ENCODE measurements at places on chromosomes 12 and 14.
A peak's percentile ranks its signal among the peaks of the same experiment; 100 is the strongest.

DNA sequence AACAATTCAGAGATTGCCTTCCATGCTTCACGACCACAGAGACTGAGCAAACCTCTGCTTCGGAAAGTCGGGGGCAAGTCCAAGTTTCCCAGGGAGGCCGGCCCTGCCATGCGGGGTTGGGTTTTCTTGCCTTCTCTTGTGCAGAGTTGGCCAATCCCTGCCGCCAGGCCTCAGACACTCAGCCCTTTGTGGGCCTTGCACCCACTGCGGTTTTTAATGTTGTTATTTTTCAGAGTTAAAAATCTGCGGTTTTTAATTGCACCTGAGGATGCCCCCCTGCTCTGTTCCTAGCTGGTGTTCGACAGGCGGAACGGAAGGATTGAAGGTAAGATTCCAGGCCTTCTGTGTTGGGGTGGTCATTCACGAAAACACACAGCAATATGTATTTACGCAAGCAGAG, 108.7 kb downstream of the CALM1 start:
- DNase-seq: no peak

DNA sequence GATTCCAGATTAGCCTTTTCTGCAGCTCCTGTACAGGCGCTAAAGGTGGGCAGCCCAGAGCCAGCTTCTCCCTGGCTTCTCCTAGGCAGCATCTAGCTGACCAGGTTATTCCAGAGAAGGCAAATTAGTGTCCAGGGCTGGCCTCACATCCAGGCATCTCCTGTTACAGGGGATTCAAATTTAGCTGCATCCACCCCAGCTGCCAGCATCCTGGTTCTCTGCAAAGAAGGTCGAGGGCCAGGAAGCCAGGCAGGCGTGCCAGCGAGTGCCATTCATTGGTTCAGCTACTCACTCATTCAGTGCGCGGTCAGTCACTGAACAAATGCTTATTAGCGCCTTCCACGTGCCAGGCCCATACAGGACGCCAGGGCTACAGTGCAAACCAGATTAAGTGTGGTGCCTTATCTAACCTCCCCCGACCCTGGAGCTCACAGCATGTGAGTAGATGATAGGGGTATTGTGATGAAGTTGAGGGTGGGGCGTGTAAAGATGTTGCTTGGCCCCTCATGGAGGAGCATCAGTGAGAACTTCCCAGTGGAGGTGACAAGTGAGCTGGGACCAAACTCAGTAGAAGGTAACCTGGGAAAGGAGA, 15.7 kb upstream of the FAM222A start:
- DNase-seq: peak; percentile 91

- no peak for DNase-seq
Measured at GRCh38 chr14:34035177-34035933, 84.5 kb upstream of the EGLN3 start.

DNA sequence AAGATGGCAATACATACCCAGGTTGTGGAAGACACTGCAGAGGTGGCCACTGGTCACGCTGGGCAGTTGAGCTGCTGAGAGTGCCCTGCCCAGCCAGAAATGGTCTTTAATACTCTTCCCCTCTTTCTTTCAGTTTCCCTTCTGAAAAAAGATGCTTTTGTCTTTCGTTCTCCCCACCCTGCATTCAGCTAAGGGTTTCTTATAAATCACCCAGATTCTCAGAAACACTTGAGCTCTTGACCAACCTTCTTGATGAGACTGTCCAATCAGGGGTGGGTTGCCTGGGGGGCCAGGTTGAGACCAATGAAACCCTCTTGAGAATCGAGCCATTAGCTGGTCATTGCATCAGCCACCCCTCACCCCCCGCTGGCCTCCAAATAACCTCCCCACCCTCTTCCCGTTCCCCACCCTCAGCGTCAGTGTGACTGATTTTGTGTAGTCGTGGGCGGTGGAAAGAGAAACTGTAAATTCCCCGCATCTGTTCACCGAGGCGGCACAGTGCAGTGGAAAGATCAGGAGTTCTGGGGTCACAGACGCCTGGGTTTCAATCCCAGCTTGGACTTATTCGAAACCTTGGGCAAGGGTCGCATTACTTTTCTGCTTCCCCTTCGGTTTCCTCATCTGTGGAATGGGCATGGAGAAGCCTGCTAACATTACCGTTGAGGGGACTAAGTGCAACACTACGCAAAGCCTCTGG, 52.3 kb downstream of the SLC25A47 start:
- DNase-seq: peak; percentile 88

GRCh38 chr14:64715628-64716412, 11.6 kb downstream of the PLEKHG3 start:
- no peak for DNase-seq

- DNase-seq: peak; percentile 94
Measured at GRCh38 chr12:31715283-31715825, 13.5 kb downstream of the AMN1 start.

GRCh38 chr12:100186071-100186470, 14.5 kb upstream of the ACTR6 start:
- no peak for DNase-seq

DNA sequence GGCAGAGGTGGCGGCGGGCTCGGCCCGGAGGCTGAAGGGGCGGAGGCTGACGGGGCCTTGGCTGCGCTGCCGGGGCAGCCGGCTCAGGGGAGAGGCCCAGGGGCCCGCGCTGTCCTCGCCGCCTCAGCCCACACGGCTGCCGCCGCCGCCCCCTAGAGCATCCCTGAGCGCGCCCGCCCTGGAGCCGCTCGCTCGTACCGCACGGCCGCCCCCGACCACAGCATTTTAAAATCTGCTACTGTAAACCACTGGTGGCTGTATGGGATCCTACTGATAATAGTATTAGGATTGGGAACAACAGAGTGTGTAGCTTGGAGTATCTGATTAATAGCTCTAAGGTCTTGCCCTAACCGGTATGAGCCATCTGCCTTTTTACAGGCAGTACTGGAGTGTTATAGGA, 22.2 kb upstream of the EDDM3A start:
- peak; percentile 39 for DNase-seq

GRCh38 chr14:21300892-21301291, 21.0 kb downstream of the RPGRIP1 start:
- peak; percentile 70 for DNase-seq

GRCh38 chr12:64004641-64005040, 160.1 kb downstream of the SRGAP1 start:
- DNase-seq: no peak

DNA sequence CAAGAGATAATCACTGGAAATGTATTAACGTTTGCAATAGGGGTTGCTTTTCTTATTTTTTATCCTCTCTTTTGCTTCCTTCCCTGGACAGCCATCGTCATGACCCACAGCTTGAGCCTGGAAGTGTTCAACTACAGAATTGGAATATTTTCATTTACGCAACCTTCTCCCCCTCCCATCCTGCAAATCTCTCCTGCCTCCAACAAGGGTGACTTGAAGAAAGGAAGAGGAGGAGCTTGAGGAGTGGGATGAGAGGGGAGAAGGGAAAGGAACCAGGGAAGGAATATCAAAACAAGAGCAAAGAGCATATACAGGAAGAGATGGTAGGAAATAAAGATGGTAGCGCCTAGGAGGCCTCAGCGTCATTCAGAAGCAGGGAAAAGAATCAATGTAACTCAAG, 1.6 kb upstream of the MANSC4 start:
- no peak for DNase-seq

GRCh38 chr12:132593938-132594358, 16.4 kb downstream of the LRCOL1 start:
- DNase-seq: peak; percentile 89

DNA sequence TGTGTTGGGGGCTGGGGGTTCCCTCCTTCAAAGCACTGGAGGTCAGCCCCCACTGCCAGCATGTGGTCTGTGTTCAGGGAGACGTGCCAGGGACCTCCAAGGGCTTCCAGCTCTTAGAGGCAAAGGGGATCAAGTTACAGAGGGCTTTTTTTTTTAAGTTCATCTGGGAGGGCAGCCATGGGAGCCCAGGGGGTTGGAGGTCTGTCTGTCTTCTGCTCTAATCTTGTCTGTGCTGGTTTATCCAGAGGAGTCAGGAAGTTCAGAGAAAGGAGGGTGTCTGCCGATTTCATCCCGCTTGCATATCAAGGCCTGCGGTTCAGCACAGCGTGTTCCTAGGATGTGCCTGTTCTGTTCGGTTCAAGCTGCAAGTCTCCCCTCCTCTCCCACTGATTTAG, 72.2 kb downstream of the TMEM132C start:
- DNase-seq: no peak

- DNase-seq: peak; percentile 65
Measured at GRCh38 chr14:100146531-100147091, 12.8 kb downstream of the DEGS2 start.

GRCh38 chr12:46214668-46215436, 54.0 kb downstream of the SLC38A1 start:
- DNase-seq: peak; percentile 58

GRCh38 chr12:19909418-19909817, 458.9 kb upstream of the PDE3A start:
- peak; percentile 48 for DNase-seq

GRCh38 chr12:104054681-104055346, 4.8 kb upstream of the GLT8D2 start:
- DNase-seq: no peak

DNA sequence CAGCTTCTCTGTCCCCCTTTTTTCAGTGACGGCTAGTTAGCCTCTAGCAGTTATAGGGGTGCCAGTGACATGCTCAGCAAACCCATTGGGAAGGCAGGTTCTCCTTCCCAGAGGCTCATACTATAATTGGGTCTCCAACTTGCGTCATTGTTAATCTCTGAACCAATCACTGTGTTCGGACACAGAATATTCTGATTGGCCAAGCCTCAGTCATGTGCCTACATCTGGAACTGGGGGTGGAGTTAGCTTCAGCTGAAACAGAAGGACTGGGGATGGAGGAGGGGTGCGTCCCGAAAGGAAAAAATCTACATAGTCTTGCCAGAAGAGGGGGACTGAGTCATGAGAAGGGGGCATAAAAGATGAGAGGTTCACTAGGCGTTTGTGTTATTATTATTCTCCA, 165.6 kb downstream of the SUDS3 start:
- DNase-seq: no peak

- no peak for DNase-seq
Measured at GRCh38 chr12:25992026-25992782, 33.7 kb downstream of the RASSF8 start.

DNA sequence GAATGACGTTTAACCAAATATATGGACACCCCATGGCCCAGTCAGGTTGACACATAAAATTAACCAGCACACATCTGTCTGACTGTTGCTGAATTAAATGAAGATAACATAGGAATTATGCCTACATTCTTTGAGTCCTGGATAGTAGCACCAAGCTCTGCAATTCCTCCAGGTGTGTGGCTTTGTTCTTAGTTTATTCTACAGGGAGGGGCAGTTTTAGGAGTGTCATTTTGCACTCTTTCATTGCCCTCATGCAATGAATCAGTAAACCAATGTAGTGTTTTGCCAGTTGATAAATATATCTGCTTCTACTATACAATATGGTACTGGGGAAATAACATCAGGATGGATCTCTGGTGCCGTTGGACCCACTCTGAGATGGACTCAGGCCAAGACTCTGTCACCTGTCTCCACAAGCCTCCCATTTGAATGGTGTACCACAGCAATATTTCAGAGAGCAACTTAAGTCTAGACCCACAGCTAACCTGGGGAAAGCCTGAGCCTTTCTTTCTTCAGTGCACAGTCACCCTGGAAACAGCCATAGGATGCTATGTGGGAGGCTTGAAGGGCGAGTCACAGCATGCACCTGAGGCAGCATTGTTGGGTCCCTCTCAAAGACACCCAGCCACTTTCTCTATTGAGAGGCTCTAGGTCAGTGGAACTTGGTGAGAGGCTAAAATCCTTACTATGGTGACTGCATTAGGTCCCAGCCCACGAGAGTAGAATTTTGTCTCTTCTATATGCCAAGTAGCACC, 73.2 kb downstream of the ANO4 start:
- DNase-seq: no peak

DNA sequence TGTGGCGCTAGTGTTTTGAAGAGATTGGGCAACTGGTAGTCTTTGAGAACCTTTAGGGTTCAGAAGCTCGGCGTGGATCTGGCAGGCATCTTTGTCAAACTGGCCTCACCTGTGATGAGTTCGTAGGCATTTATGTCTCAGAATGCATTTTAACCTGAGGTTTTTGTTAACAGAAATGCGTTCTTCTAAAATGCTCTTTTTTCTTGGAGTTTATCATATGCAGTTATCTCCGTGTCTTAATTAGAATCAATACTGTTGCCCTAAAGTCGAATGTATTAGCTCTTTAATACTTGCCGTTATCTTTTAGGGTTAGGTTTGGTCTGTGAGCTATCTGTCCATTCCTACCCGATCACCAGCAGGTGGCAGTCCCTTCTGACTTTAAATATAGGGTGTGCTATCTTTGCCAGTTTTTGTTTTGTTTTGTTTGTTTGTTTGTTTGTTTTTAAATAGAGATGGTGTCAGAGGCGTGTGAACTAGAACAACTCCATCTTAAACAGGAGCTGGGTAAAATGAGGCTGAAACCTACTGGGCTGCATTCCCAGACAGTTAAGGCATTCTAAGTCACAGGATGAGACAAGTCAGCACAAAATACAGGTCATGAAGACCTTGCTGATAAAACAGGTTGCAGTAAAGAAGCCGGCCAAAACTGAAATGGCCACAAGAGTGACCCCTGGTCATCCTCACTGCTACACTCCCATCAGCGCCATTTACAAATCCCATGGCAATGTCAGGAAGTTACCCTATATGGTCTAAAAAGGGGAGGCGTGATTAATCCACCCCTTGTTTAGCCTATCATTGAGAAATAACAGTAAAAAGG, 1.4 kb downstream of the ATF1 start:
- DNase-seq: peak; percentile 87

DNA sequence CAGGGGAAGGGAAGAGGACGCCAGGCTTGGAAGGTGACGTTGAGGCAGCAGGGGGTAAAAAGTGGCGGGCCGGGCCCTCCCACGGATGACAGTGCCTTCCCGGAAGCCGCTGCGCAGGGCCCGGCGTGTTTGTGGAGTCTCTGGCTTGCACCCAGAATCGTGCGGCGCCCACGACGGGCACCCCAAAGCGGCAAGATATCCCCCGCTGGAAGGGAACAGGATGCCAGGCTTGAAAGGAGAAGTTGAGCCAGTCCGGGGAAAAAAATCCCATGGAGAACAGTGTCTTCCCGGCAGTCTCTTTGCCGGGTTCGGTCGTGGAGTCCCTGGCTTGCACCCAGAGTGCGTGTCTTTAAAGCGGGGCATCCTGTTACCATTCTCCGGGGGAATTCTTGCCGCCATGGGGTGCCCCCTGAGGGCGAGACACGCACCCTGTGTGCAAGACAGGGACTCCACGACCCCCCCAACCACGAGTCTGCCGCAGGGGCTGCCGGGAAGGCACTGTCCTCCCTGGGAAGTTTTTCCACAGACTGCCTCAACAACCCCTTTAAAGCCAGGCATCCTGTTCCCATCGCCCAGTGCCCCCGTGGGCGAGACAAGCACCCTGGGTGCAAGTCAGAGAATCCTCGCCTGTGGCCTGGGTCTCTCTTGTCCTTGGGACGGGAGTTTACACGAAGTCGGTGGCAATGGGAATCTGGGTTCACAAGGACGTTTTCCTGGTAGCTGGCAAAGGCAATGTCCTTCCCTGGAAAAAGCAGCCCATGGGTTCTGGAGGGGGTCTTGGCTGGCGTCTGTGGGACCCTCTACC, 156.1 kb upstream of the ALG10B start:
- no peak for DNase-seq
